ENCODE measurements at places on chromosomes 3 and 15.

- no peak for DNase-seq
Measured at GRCh38 chr15:26028086-26028740, 165.1 kb upstream of the ATP10A start.

- DNase-seq = no peak
Measured at GRCh38 chr15:65761210-65761926, 30.7 kb downstream of the DENND4A start.

DNA sequence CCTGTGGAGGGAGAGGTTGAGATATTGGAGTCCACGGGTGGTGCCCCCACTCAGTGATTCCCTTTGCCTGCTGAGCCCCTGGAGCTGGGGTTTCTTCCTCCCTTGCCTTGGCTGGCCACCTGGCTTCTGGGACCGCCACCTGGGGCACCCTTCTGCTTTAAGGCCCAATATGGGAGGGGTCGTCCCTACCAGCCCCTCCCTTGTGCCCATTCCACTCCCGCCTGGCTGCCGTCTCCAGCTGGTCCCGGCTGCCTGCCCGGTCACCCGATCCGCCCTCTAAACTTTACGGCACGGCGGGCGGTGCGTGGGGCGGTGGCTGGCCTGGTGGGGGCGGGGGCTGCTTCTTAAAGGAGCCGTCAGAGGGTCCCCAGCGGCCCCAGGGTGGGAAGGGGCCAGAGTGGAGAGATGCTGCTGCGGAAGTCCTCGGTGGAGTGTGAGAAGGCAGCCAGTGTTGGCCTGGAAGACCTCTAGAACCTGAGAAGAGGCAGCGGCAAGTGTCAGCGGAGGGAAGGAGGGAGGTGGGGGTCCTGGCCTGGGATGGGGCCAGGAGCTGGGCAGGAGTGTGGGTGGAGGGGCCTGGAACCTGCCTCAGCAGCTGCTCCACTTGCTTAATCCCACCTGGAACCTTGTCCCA is 1.6 kb upstream of the SEMA3B start:
- no peak for DNase-seq

DNA sequence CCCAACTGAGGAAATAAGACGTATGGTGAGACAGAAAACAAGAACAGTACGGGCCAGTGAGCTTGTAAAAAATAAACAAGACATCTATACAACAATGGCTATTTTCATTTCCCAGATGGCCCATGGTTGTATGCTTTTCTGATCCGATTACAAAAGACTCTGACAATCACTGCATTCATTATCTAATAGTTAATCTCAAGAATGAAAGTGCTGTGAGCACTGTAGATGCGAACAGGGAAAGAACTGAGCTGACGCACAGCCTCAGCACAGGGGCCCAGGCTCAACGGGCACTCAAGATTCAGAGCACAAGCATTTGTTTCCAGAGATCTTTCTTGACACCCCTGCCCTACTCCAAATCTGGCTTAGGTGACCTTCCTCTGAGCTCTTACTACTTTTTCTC is 6.9 kb downstream of the MTMR10 start:
- DNase-seq = no peak

DNA sequence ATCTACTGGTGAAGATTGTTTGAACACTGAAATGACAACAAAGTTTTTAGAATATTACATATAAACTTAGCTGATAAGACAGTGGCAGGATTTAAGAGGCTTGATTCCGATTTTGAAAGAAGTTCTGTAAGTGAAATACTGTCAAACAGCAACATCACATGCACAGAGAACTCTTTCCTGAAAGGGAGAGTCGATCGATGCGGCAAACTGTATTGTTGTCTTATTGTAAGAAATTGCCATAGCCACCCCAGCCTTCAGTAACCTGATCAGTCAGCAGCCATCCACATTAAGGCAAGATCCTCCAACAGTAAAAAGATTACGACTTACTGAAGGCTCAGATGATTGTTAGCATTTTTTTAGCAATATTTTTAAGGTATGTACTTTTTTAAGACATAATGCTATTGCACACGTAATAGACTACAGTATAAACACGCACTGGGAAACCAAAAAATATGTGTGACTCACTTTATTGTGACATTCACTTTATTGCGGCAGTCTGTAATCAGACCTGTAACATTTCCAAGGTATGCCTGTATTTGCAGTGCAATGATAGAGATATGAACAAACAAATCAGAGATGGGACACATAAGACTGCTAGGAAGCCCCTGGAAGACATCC is 225.6 kb upstream of the UBE2E1 start:
- no peak for DNase-seq

GRCh38 chr3:100756441-100756840 is 47.1 kb downstream of the TFG start:
- DNase-seq = no peak

DNA sequence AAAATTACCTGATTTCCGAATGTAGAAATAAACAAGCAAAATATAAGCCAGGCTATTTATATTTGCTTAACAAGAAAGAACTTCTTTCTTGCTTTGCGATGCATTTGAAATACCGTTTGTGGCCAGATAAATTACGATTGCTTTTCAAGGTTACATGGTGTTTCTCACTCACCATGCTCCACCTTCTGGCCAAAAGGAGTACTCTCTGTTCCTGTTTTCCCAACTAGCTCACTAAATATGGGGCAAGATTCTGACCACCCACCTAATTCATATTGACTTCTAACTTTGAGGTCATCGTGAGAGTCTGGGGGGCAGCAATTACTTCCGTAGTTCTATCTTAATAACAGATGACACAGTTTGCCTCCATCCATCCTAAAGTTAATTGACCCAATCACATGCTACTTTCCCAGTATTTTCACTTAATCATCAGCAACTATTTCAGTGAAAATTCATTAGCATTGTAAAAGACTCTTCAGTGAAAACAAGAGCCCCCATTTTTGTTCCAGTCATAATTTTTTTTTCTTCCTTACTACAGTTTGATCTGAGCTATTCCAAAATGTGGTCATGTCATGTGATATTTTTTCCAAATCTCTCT is 25.9 kb downstream of the ACP3 start:
- peak; percentile 57 for DNase-seq

DNA sequence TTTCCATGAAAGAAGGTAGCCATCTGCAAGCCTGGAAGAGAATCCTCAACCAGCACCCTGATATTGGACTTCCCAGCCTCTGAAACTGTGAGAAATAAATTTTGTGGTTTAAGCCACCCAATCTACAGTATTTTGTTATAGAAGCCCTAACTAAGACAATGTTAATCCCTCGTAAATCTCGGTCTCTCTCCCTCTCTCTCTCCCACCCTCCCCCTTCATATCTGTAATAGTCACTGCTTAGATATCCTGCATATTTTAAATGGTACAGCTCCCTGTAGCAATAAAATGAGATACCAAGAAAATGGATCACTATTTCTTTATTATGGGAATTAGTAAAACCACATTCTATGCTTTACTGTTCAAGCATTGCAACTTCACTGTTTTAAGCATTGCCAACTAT is 21.0 kb upstream of the FAM174B start:
- DNase-seq = no peak

DNA sequence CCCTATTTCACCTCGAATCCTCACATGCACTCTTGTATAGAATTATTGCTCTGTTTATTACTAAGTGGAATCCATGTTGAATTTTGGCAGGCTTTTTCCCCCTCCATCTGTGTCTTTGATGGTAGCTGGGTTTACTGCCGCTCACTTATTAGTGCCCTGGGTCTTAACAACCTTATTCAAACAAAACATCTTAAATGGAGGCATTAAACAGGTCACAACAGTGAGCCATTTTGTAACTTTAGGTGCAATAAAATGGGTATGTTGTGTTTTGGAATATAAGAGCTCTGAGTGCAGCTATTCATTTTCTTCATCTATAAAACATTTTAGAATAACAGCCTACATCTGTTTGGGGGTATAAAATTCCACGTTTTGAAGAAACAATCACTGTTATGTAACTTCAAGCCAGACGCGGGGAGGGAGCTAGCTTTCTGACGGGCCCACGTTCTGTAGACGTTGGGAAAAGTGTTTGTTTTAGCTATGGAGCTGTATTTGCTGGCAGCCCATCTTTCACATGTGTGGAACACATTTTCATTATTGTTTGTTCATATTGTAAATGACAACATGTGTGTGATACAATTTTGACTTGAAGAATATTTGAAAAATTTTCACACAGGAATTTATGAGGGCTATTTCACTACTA is 122.0 kb downstream of the SLC25A26 start:
- DNase-seq = no peak

GRCh38 chr15:35880896-35881295 is 334.9 kb upstream of the DPH6 start:
- no peak for DNase-seq

DNA sequence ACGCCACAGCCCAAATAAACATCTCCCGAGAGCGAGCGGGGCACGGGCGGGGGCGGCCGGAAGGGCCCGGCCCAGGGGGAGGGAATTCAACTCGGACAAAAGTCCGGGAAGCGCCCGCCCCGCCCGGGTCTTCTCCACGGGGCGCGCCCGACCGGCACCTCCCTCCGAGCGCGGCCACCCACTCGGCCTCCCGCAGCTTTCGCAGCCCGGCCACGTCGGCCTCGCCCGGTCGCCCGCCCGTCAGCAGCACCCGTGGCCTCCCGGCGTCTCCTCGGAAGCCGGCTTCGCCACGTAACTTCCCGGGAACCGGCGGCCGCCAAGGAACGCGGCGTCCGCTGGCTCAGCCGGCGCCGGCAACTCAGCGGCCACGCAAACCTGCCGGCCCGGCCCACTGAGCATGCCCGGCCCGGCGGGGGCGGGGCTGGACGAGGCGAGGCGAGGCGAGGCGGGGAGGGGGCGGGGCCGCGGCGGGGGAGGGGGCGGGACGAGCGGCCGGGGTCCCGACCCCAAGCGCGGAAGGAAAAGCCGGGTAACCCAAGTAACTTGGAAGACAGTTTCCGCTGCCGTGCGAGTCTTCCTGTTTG is at the start of gene TJP1:
TSS of gene TJP1 (minus strand) at position 369 of the 584 bp plus-strand sequence. CDS start 440 bp downstream, outside the sequence.
- DNase-seq = peak; percentile 36

GRCh38 chr3:133746712-133747066 is 496 bp downstream of the TF start:
- DNase-seq = no peak

DNA sequence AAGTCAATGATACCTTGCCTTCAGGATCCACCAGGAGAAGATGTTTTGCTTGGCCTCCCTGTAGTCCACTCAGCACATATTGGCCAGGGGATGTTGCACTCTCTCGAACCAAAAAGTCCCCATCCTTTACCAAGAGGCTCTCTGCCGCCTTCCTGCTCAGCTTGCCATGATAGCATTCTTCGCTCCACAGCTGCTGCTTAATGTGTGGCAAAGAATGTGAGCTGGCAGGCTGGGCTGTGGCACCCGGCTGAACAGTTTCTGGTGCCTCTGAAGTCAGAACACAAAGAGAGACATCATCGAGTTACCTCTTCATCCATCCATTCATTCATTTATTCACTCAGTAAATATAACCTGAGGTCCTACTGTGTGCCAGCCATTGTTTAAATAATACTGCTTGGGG is 23.9 kb upstream of the CEP152 start:
- DNase-seq = no peak

GRCh38 chr15:40242213-40242599 is 3.3 kb downstream of the PAK6 start:
- DNase-seq = no peak

GRCh38 chr3:193772422-193772763 is 179.4 kb downstream of the OPA1 start:
- no peak for DNase-seq

- DNase-seq = no peak
Measured at GRCh38 chr3:32245200-32245599, 6.7 kb downstream of the CMTM8 start.

- no peak for DNase-seq
Measured at GRCh38 chr3:160667452-160667851, 9.5 kb upstream of the ARL14 start.

- no peak for DNase-seq
Measured at GRCh38 chr3:190336516-190337189, 14.4 kb upstream of the CLDN1 start.

GRCh38 chr3:129162729-129163579 is 2.1 kb upstream of the ISY1 start:
- no peak for DNase-seq

DNA sequence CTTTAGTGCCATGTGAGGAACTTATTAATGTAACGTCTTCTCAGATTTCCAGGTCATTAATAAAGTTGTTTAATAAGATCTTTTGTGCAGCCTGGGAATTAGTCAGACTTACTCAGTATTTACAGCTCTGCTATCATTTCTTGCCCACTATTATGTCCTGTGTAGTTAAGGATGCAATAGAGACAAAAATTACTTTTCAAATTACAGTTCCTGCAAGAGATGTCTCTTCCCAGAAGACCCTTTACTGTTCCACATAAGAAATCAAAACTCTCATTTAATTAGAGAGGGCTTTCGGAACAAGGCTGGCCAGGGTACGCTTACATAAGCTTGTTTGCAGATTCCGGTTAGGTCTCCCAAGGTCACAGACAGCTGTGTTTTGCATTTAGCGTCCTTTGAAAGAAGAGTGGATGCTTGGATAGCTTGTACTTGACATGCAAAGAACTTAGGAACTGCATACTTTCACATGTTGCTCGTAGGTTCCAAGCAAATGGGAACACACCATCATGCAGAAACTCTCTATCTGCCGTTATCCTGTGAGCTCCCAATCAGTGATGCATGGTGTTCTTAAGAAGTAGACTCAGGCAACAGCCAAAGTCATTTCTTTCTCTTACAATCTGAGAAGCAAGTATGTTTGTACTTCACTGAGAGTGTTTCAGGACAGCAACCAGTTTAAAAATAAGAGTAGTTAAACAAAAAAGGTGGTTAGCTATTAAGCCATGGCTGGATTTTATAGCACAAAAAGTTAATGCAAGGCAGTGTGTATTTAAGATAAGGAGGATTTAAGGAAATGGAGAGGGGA is 37.4 kb downstream of the FILIP1L start:
- DNase-seq = no peak

- peak; percentile 44 for DNase-seq
Measured at GRCh38 chr3:71497367-71497897, 86.1 kb downstream of the FOXP1 start.

- DNase-seq = no peak
Measured at GRCh38 chr3:65411367-65411766, 627.4 kb downstream of the MAGI1 start.

DNA sequence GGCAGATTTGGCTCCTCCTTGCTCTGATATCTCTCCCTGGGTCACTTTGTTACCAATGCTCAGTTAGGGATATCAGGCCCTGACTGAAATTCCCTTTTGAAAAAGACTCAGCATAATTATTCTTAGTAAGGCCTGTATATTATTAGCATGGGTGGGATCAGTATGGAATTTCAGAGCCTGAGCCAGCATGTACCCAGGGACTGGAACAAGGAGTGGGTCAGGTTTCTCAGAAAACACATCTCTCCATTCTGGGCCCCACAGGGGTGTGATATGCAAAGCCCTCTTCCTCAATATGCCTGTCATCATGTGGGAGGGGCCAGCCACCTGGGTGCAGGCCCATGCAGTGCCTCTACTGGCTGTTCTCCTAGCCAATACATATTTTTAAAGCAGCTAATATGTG is 423.2 kb downstream of the EPHB1 start:
- DNase-seq = no peak

GRCh38 chr15:29270169-29270955 is 740 bp upstream of the NSMCE3 start:
- DNase-seq = no peak

GRCh38 chr3:56831572-56831971 is 29.8 kb upstream of the ARHGEF3 start:
- DNase-seq = no peak

- peak; percentile 5 for DNase-seq
Measured at GRCh38 chr3:154121701-154122551, 736 bp downstream of the ARHGEF26 start.

- DNase-seq = no peak
Measured at GRCh38 chr3:61080737-61081445, 170.4 kb downstream of the FHIT start.
